Stimulated activated CD8-positive, alpha-beta memory T cell treated with anti-CD3 and anti-CD28 coated beads, Interleukin-7, amount 100 ng/mL, for 4 hours (primary cell): ENCODE measurements at places on chromosomes 5 and 9.
A peak's percentile ranks its signal among the peaks of the same experiment; 100 is the strongest.

DNA sequence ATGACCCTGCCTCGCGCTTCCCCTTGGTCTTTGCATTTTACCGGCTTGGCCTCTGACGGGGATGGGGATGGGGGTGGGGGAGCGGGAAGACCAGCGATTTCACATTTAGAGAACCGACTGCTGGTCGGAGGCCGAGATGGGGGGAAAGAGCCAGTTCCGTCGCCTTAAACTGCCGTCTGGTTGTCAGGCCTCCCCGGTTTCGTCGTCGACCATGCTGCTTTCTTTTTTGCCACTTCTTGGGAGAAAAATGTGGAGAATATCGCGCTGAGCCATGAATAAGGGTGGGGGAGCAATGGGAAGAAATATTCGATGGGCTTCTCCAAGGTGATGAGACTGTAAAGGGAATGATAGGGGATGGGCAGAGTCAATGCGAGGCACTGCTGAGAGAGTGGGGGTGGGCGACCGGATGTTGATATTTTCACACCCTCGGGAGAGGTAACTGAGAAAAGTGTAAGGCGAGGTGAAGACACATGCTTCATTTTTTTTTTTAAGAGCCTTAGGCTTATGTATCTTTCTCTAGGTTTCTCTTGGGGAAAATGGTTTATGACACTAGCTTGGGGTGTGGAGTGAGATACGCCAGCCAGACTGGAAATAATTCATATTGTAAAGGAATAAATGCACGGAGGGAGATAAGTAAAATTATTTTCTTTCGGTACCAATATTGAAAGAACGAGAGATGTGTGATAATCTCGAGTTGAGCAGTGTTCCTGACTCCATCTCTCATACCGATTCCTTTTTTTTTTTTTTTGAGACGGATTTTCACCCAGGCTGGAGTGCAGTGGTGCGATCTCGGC lies 1.1 kb downstream of the KIF2A start:
- peak; percentile 64 for DNase-seq

DNA sequence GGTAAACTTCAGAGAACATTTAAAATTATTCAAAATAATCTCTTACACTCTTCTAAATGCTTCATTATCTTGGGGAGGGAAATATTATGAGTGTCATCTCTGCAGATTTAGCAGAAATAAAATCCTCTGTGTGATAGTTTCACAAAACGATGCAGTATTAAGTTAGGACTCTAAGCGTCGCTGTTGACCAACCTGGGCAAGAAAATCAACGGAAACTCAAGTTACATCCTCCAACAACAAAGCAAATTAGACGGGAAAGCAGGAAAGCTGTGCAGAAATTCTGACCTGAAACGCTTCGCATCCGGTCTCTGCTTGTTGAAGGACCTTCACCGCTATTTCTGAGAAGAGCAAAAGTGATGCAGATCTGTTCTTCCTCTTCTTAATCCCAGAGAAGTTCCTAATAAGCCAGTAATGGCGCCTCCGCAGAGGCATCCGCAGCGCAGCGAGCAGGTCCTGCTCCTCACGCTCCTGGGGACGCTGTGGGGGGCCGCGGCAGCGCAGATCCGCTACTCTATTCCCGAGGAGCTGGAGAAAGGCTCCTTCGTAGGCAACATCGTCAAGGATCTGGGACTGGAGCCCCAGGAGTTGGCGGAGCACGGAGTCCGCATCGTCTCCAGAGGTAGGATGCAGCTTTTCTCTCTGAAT lies at the start of gene PCDHGA6:
Gene PCDHGA6 (plus strand): TSS at position 219 of the 645 bp plus-strand sequence. CDS start 193 bp downstream, at position 412.
- DNase-seq, result no peak

DNA sequence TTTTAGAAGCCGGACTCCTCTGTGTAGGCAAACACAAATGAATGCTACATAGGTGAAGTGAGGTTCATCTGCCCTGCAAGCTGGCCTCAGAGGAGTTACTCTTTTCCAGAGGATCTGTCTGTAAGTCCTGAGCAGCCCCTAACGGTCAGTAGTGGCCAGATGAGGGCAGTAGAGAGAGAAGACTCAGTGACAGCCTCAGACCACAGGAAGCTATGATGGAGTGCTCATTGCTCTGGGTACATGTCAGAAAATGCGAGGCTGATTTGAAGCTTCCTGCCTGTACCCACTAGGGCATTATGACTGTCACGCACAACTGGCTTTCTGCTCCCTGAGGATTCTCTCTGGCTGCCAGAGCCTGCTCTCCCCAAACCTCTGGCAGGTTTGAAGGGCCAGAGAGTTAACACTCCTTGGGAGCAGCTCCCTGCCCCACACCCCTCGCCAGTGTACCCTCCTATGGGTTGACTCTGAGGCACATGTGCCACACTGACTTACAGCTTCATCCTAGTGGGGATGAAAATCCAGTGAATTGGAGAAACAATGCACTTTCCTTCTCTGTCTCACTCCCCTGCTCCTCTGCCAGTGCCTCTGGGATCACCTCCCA lies 141.5 kb downstream of the GABRG2 start:
- DNase-seq, result no peak

- no peak for DNase-seq
Measured at GRCh38 chr5:80134876-80135275, 99.7 kb downstream of the THBS4 start.

- DNase-seq, result no peak
Measured at GRCh38 chr9:127919253-127919815, 2.5 kb upstream of the ST6GALNAC4 start.

- DNase-seq, result no peak
Measured at GRCh38 chr9:134800791-134801339, 79.7 kb upstream of the FCN2 start.

DNA sequence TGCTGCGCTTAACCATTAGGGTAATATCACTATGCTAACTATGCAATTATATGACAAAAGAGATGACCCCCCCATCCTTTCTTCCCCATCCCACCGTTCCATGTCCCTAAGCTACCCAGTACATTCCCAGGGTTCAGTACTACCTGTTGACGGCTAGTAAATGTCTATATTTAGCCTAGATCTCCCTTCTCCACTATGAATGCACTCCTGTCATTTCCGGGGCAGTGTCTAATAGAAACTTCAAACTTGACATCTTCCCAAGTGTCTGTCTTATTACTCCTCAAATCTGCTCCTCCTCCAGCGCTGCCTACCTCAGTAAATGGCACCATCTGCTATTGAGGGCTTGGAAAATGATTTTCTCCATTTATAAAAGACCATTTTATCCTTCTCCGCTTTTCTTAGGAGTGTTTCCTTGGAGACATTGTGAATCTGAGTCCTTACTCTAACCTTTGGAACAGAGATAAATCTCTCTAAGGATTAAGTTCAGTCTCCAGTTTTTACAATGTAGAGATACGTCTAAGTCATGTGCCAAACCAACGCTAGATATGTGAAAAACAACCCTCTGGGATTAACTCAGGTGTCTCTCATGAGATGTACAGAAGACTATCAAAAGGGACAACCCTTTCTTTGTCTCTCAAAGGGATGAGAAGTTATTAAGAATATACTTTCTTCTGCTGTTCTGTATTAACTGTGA lies 114.9 kb downstream of the BNC2 start:
- DNase-seq, result no peak

- DNase-seq, result peak; percentile 72
Measured at GRCh38 chr9:33025572-33026342, 684 bp downstream of the DNAJA1 start.

DNA sequence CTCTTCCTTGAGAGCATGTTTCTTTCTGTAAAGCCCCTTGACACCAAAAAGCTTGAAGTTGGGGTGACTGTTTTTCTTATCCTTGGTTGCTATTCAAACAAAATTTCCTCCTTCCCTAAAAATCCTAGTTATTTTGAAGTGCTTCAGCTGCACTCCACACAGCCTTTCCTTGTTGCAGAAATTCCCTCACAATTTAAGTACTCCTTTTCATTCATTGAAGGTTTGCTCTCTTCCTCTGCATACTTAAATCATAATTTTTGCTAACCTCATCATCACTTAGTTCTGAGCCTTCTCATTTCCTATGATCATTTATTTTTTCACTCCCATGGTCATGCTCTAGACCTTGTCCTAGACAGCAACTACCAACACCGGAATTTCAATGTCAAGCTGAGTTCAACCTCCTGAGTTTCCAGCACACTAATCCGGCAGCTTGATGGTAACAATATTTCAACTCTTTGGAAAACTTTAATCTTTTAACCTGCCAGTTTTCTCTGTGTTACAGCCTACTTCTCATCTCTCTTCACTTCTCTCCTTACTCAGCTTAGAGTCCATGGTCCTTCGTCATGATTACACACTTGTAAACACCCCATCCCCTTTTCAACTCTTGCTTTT lies 78.7 kb upstream of the ACTBL2 start:
- DNase-seq, result no peak
